Fibroblast of skin of back (primary cell): ENCODE measurements at places on chromosomes 16 and 17.

DNA sequence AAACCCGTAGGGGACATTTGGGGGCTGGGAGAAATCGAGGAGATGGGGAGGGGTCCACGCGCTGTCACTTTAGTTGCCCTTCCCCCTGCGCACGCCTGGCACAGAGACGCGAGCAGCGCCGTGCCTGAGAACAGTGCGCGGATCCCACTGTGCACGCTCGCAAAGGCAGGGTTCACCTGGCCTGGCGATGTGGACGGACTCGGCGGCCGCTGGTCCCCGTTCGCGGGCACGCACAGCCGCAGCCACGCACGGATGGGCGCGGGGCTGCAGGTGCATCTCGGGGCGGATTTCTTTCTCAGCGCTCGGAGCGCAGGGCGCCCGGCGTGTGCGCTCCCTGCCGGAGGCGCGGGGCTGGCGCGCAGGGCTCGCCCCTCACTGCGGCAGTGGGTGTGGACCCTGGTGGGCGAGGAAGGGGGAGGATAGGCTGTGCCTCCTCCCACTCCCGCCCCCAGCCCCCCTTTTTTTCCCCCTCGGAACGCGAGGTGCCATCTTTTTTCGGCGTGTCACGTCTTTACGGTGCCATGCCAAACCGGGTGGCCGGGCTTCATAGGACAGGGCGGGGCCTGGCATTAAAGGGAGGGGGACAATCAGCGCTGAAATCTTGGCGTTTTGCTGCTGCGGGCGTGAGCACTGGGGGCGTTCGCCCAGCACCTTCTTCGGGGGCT, 1.1 kb downstream of the MAPT start:
- no peak for DNase-seq

DNA sequence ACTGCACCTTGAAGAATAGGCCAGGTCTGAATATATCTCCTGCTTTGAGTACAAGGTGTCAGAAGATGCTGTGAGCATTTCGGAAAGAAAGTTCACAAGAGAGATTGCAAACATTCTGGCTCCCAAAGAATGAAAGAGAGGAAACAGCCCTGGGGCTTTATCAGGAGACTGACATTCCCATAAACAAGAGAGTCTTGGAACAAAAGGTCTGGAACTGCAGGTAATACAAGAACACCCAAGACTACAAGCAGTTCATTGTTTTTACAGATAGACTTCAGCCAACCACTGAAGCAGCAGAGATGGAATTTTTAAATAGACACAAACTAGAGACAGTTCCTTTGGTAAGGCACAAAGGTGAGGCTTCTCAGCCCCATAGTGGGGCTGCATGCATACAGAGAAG, 14.4 kb downstream of the HSD17B2 start:
- no peak for DNase-seq

GRCh38 chr17:62675260-62675659, 47.8 kb downstream of the MRC2 start:
- DNase-seq: no peak

DNA sequence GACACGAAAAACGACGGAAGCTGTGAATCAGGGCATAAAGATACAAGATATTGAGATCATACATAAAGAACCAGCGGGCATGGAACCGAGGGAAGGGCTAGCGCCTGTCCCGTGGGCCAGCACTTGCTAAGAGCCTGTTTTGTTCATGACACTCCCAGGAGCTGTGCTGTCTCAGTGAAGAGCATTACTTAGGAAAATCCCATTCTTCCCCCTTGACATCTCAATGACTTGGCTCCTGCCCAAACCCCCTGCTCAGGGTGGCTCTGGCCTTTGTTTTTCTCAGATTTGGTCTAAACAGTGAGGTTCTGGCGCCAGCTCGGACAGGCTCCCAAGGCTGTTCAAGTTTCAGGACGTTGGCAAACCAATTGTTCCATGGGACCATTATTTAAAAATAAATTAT, 79.1 kb upstream of the SEC14L1 start:
- no peak for DNase-seq

- no peak for DNase-seq
Observed at GRCh38 chr17:80796430-80796861, 195.2 kb upstream of the CHMP6 start.

DNA sequence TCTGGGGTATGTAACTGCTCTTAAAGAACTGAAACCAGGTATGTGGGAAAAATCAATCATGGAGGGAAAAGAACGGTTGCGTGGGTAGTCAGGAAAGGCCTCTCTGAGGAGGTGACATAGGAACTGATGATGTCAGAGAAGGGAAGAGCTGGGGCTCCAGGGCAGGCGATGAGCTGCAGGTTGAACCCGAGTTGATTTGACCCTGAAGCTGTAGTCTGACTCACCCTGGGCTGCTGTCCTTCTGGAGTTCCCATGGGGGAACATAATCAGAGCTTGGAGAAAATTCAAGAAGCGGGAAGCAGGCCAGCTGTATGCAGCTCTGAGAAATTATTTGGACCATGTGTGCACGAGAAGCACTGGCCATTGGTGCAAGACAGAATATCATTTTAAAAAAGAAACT, 16.7 kb downstream of the SLC6A2 start:
- DNase-seq: peak; percentile 23

DNA sequence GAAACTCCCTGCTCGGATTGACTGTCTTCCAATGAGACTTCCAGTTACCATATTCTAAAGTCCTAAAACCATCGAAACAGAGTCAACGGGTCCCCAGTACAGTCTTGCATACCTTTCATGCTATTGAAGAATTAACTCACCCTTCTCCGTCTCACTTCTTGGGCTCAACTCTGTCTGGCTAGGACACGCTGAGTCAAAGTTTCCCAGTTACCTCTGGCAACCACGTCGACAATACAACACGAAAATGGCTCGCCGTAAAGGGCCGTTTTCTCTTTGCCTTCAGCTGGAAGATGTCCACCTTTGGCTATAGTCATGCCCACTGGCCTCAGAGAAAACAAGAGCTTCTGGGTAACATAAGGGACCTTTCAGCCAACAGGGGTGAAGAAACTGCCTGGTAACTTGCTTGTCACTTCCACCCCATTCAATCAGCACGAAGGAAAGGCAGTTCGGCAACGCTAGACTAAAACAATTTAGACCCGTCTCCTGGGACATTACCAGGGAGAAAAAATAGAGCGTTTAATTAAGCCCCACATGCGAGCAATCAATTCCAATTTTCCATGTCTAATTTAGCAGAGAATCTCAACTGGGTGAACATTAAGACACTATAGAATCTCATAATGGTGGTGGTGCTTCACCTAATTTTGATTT, 21.5 kb downstream of the KCNG4 start:
- no peak for DNase-seq
